Smooth muscle cell of the umbilical artery (primary cell): ENCODE measurements at places on chromosomes 16 and 17. TPM values are rescaled to one million over a fixed set of nuclear protein-coding genes. Genes with fewer than 3 reads are reported as not detected.

The KRT32 gene
- total RNA-seq: 0.09 TPM in 1 of 2 replicates, not detected in the other

The DHX58 gene
- total RNA-seq: 6.8 and 10.3 TPM in 2 replicates

The VMO1 gene
- 1.5 TPM in 1 of 2 replicates, not detected in the other for total RNA-seq

The HIGD1B gene
- total RNA-seq: not detected in 2 replicates

The C16orf46 gene
- total RNA-seq: 0.30 and 0.42 TPM in 2 replicates

The DYNLL2 gene
- total RNA-seq: 16.0 and 20.3 TPM in 2 replicates

The PRDM7 gene
- not detected in 2 replicates for total RNA-seq

The PTX4 gene
- not detected in 2 replicates for total RNA-seq

The CTF1 gene
- total RNA-seq: 2.7 and 4.4 TPM in 2 replicates

The CX3CL1 gene
- total RNA-seq: under 0.01 and 0.18 TPM in 2 replicates

The KRTAP4-5 gene
- not detected in 2 replicates for total RNA-seq

The ACSM2B gene
- not detected in 2 replicates for total RNA-seq

The SEZ6L2 gene
- total RNA-seq: 18.4 and 37.0 TPM in 2 replicates

The NLRC3 gene
- total RNA-seq: under 0.01 TPM in 2 replicates

The OR1F1 gene
- total RNA-seq: not detected in 2 replicates

The TP53TG3 gene
- not detected in 2 replicates for total RNA-seq

The TMEM238L gene
- not detected in 2 replicates for total RNA-seq

The CHRNE gene
- total RNA-seq: 0.23 and 0.30 TPM in 2 replicates

The HOXB2 gene
- 4.5 and 7.0 TPM in 2 replicates for total RNA-seq

The TMED6 gene
- 0.30 TPM in 1 of 2 replicates, not detected in the other for total RNA-seq

The NR1D1 gene
- 0.89 and 1.7 TPM in 2 replicates for total RNA-seq

The RNF227 gene
- total RNA-seq: 5.1 and 9.2 TPM in 2 replicates

The CTRB1 gene
- not detected in 2 replicates for total RNA-seq

The NXN gene
- total RNA-seq: 35.0 and 55.8 TPM in 2 replicates

The QRICH2 gene
- 4.8 and 5.1 TPM in 2 replicates for total RNA-seq

The CEP295NL gene
- total RNA-seq: 0.89 and 4.3 TPM in 2 replicates

The PRR35 gene
- not detected in 2 replicates for total RNA-seq

The KRTAP1-1 gene
- total RNA-seq: not detected in 2 replicates
